ENCODE measurements at places on chromosomes 1 and 21. TPM values are rescaled to one million over a fixed set of nuclear protein-coding genes. Genes with fewer than 3 reads are reported as not detected.

GRCh38 chr1:59052166-59052590 is 244.7 kb upstream of the FGGY start:
- peaks cover 6% of the 10 kb centered on the region for H3K4me1 ChIP-seq
- H3K4me3 ChIP-seq, result no peak overlapping the region
- no peaks in the 10 kb centered on the region for H3K36me3 ChIP-seq
- no peaks in the 10 kb centered on the region for H3K27me3 ChIP-seq
- H3K27ac ChIP-seq, result no peak overlapping the region

GRCh38 chr1:244988521-244988920 is 124.2 kb upstream of the HNRNPU start:
- H3K4me1 ChIP-seq, result no peaks in the 10 kb centered on the region
- no peak for DNase-seq
- no peaks in the 10 kb centered on the region for H3K27me3 ChIP-seq
- H3K27ac ChIP-seq, result no peak overlapping the region
- no peaks in the 10 kb centered on the region for H3K36me3 ChIP-seq
- H3K4me3 ChIP-seq, result no peak overlapping the region

DNA sequence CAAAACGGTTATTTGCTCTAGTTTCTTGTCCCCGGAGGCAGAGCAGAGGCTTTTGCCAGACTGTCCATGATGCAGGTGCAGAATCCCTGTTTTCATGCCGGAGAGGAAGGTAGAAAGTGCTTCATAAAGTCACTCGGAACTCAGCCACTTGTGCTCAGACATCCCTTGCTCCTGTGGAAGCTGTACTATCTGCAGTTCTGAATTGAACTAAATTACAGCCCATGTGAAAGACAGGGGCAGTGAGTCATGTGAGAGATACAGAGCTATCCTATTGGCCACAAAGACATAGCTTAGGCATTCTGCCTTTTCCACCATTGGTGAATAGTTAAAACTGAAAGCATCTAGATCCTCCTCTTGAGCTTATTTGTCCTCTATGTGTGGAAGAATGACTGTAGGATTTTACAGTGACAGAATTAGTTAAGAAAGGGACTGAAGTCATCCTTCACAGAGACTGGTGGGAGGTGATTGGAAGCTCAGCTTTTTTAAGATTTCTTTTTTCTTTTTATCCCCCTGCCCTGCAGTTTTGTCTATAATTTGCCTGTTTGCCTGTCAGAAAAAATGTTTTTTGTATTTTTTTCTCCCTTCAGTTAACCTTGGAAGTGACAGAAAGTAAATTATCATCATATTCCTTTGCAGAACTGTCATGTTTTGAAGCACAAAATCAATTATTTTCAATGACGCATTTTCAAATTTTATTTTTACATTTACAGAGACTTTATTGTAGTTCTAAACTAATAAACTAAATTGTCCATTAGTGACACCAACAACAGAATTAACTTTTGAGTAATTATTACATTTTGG is 298.6 kb downstream of the PTPRC start:
- H3K27me3 ChIP-seq, result no peaks in the 10 kb centered on the region
- no peak overlapping the region for H3K27ac ChIP-seq
- no peaks in the 10 kb centered on the region for H3K36me3 ChIP-seq

PDE4DIP gene
- 16.2 TPM for total RNA-seq

DNA sequence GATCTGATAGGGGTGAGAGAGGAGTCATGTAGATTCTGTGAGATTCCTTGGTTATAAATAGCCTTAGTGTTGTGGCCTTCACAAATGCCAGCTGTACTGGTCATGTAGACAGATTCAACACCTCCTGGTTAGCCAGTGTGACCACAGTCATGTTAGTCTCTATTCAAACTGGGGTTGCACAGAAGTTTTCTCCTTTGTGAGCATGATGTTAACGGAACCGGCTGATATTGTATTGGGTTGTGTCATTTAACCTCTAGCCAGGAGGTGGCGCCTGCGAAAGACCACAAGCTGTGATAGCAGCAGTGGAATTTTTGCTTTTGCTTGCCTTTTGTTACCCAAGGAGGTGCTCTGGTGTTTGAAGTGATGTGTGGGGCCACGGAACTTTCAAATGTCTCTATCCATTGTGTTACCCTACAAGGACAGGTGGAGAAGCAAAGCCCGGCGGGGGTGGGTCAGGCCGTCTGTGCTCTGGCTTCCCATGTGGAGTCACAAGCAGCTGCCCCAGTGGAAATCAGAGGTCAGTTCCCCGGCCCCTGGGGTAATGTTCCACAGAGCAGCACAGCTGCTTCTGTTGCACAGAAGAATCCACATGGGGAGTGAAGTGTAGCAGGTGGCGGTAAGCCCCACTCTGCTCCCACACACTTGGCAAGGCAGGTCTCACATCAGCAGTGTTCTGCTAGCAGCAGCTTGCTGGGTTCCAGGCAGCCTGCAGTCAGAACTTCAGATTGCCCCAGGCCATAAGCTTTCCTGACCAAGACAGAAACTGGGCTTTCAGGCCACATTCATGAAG is 112.6 kb downstream of the ADAMTS1 start:
- no peak overlapping the region for H3K27ac ChIP-seq

DNA sequence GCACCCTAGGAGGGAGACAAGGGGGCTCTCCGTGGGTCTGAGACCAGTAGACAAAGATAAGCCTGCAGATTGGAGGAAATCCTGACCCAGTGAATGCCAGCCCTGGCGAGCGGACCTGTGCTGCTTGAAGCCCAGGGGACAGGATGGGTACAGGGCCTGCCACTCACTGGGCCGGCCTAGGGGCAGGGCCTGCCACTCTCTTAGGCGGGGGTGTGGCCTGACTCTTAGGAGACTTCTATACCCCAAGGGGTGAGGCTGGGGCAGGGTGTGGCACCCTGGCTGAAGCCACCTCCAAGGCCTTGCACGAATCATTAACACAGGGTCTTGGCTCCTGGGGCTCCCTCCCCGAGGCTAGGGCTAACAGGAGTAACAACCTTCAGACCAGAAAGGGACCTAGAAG is 30.7 kb downstream of the TRIM62 start:
- DNase-seq, result no peak
- no peaks in the 10 kb centered on the region for H3K36me3 ChIP-seq
- H3K4me1 ChIP-seq, result peaks cover 6% of the 10 kb centered on the region
- H3K27ac ChIP-seq, result no peak overlapping the region
- no peaks in the 10 kb centered on the region for H3K27me3 ChIP-seq
- no peak overlapping the region for H3K4me3 ChIP-seq

GRCh38 chr1:95116580-95117206 is 462 bp upstream of the TLCD4 start:
- no peaks in the 10 kb centered on the region for H3K36me3 ChIP-seq
- peak overlapping the region; percentile 95 for H3K4me3 ChIP-seq
- H3K4me1 ChIP-seq, result peaks cover 2% of the 10 kb centered on the region
- no peaks in the 10 kb centered on the region for H3K27me3 ChIP-seq
- peak; percentile 43 for DNase-seq

FCRL5 gene
- total RNA-seq, result 0.35 TPM

ADAM15 gene
- total RNA-seq, result 34.8 TPM

GRCh38 chr1:4120557-4121292 is 220.7 kb upstream of the C1orf174 start:
- no peaks in the 10 kb centered on the region for H3K4me1 ChIP-seq
- no peak for DNase-seq
- no peaks in the 10 kb centered on the region for H3K27me3 ChIP-seq
- H3K27ac ChIP-seq, result no peak overlapping the region

MEGF6 gene
- total RNA-seq, result 117 TPM

COL9A2 gene
- total RNA-seq, result 0.30 TPM

TPTE gene
- not detected for total RNA-seq

GRCh38 chr1:236292425-236292824 is 10.7 kb upstream of the ERO1B start:
- H3K4me3 ChIP-seq, result no peak overlapping the region
- no peak overlapping the region for H3K27ac ChIP-seq
- no peaks in the 10 kb centered on the region for H3K27me3 ChIP-seq
- DNase-seq, result no peak
- no peaks in the 10 kb centered on the region for H3K4me1 ChIP-seq

MAST2 gene
- total RNA-seq, result 33.5 TPM

SYT11 gene
- total RNA-seq, result 27.9 TPM

DNA sequence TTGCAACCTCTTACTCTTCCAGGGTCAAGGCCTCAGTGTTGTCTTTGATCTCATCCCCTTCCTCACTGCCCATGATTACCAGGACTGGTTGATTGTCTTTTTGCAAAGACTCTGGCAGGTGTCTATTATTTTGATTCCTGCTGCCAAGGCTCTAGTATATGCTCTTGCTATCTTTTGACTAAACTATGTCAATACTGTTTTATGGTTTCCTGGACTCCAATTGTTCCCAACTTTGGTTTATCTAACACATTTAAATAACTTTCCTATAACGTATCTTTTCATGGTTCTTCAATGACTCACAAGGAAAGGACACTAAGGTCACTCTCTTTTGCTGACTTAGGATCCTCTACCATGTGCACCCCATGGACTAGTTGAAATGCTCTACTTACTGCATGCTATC is 141.5 kb downstream of the PTPRC start:
- no peak overlapping the region for H3K27ac ChIP-seq
- no peaks in the 10 kb centered on the region for H3K36me3 ChIP-seq
- no peaks in the 10 kb centered on the region for H3K4me1 ChIP-seq
- no peaks in the 10 kb centered on the region for H3K27me3 ChIP-seq
- no peak overlapping the region for H3K4me3 ChIP-seq

DNA sequence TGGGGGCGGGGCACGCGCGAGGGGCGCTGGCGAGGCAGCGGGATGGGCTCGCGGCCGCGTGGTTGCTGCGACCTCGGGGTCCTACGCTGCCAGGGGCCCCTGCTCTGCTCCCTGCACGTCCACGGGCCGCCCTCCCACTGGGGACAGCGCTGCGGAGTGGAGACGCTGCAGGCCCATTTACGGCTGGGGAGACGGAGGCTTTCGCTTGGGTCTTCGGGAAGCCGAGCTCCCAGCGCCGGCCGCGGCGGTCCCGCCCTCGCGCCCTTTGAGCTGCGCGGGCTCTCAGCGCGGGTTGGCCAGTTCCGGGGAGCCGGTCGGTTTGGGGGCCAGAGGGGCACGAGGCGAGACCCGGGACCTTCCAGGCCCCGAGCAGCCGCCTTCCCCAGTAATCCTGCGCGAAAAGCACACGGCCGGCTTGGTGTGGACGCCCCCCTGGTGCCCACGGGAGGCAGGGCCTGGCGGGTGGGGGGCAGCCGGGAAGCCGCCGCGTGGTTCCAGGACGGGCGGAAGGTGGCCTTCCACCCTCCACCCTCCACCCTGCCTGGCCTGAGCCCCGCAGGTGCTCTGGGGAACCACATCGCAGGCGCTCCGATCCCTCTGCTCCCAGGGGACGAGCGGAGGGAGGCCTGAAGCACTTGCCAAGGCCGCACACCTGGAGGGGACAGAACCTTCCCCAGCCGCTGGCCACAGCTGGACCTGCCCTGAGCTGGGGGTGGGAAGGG is 570 bp upstream of the PEX10 start:
- H3K36me3 ChIP-seq, result no peaks in the 10 kb centered on the region
- peak; percentile 66 for DNase-seq

DNA sequence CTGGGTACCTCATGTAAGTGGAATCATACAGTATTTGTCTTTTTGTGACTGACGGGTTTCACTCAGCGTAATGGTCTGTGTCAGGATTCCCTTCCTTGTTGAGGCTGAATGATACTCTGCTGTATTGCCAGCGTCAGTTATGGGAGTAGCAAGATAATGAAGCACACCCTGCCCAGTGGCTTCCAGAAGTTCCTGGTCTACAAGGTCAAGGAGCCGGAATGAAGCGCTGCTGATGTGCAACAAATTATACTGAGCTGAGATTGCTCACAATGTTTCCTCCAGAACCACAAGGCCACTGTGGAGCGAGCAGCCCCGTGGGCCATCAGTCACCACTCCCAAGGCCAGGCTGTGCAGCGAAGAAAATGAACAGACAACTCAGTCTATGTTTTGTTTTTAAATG is 24.0 kb upstream of the TDRD10 start:
- H3K27ac ChIP-seq, result no peak overlapping the region
- H3K4me1 ChIP-seq, result no peaks in the 10 kb centered on the region
- DNase-seq, result peak; percentile 33
- H3K4me3 ChIP-seq, result no peak overlapping the region
- no peaks in the 10 kb centered on the region for H3K36me3 ChIP-seq

GRCh38 chr1:178818416-178818815 is 52.5 kb downstream of the ANGPTL1 start:
- no peak overlapping the region for H3K27ac ChIP-seq
- no peaks in the 10 kb centered on the region for H3K27me3 ChIP-seq
- no peak for DNase-seq
- no peaks in the 10 kb centered on the region for H3K4me1 ChIP-seq
- no peak overlapping the region for H3K4me3 ChIP-seq
- H3K36me3 ChIP-seq, result no peaks in the 10 kb centered on the region

MATN1 gene
- total RNA-seq, result 0.95 TPM

USH2A gene
- not detected for total RNA-seq

DNA sequence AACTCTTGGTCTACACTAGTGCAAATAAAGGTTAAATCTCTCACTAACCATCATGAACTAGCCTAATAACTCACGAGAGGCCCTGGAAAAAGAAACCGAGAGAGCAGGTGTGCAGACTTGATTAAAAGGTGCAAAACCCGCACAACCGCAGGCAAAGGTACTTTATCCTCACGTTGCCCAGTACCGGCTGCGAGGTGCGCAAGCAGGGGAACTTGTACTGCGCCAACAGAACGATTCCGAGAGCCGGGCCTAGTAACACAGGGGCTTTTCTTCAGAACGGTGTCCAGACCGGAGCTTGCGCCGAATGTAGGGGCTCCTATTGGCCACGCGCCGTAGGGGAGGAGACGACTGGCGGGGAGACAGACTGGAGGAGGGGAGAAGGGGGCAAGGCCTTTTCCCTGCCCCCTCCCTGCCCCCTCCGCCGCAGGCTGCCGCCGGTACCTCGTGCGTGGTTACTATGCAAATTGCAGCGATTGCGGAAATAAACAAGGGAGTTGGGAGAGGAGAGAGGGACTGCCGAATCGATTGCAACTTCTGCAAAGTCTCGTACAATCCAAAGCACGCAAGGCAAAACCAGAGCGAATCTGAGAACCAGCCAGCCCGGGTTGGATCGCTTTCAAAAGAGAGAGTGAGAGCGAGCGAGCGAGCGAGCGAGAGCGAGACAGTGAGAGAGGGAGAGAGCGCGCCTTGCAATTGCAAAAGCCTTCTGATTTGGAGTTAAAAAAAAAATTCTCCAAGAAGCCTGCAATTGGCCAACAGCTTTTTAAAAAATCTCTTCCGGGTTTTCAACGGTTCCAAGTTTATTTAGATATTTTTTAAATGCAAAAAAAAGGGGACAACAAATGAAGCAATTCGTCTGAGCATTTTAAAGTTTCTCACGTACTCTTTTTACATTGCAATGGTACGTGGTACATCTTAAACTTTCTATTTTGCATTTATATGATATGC is 5.4 kb upstream of the NFIA start:
- peaks cover 11% of the 10 kb centered on the region for H3K4me1 ChIP-seq
- H3K36me3 ChIP-seq, result no peaks in the 10 kb centered on the region
- H3K27ac ChIP-seq, result no peak overlapping the region
- peak overlapping the region; percentile 46 for H3K4me3 ChIP-seq
- H3K27me3 ChIP-seq, result no peaks in the 10 kb centered on the region

- H3K4me1 ChIP-seq, result no peaks in the 10 kb centered on the region
- DNase-seq, result no peak
- H3K27me3 ChIP-seq, result no peaks in the 10 kb centered on the region
- H3K4me3 ChIP-seq, result no peak overlapping the region
- no peaks in the 10 kb centered on the region for H3K36me3 ChIP-seq
These were observed 197.4 kb downstream of the LBR start for GRCh38 chr1:225230483-225230882.

- no peak for DNase-seq
- H3K27me3 ChIP-seq, result no peaks in the 10 kb centered on the region
- no peaks in the 10 kb centered on the region for H3K36me3 ChIP-seq
- H3K27ac ChIP-seq, result no peak overlapping the region
- H3K4me1 ChIP-seq, result no peaks in the 10 kb centered on the region
- H3K4me3 ChIP-seq, result no peak overlapping the region
These were observed 3.4 kb upstream of the KRTAP10-5 start for GRCh38 chr21:44583800-44584147.

Measured in ovary (tissue), 10 donors.